Amygdala (tissue), 56 donors: ENCODE measurements at places on chromosomes 7 and 10.

- no peak for DNase-seq
These were observed 51.4 kb upstream of the SCIN start for GRCh38 chr7:12518920-12519681.

GRCh38 chr10:101644002-101644401, 51.0 kb downstream of the FBXW4 start:
- DNase-seq = peak; percentile 33

DNA sequence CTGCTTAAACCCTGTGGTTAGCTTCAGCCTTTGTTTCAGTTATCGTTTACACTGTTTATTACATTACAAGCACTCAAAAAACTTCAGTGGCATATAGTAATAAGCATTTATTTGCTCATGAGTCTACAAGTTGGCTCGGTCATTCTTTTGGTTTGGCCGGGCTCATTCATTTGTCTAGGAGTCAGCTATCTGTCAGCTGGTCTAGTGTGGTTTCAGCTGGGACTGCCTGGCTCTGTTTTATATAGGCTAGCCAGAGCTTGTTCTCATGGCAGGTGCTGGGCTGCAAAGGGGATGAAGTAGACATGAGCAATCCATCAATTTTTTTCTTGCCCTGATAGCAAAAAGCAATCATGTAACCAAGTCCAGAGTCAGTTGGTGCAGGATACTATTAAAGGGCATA, 103.6 kb downstream of the MKLN1 start:
- DNase-seq = peak; percentile 21

DNA sequence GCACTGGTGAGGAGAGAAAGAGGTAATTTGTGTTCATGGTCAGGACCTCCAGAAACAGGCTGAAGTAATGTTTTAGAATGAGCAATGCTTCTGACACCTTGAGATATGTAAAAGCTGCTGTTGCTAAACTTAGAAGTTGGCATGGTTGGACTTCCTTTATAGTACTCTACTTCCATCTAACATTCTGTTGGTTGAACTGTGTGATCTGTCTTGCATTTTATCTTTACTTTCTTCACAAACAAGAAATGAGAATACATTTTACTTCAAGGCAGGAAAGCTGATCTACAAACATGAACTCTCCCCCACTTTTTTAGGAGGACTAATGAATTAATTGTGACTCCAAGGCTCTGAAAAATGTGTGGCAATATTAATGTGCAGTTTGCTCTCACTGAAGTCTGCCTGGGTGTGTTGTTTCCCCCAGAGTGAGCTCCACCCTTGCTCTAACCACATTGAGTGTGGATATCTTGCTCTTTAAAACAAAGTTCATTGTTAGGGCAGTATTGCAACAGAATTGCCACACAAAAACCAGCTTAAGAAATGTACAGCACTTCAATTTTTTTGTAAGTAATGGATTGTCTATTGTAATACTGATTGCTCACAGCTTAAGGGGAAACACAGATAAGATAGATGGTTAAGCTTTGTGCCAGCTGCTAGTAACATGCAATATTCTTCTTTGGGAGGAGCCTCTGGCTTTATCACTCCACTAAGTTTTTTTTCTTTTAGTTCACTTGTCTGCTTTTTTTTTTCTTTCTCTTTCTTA, 69.0 kb downstream of the ADD3 start:
- DNase-seq = no peak

DNA sequence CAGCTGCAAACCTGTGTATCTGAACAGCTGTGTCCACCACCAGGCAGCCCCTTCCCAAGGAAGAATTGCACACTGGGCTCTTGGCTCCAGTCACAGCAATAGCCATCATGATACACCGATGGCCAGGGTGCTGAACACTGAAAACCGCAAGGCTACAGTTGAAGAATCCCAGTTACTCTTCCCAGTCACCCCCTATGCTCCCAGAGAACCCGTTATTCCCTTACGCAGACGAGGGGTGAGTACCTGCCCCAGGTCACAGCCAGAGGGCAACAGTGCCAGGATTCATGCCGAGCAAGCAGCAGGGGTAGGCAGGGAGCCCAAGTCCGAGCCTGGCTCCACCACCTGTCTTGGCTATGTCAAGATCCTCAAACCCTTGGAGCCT, 57.8 kb downstream of the RASGEF1A start:
- DNase-seq = no peak

- no peak for DNase-seq
These were observed 56.2 kb downstream of the SEMA3D start for GRCh38 chr7:85130702-85131101.

GRCh38 chr10:88810196-88810961, 7.8 kb downstream of the LIPM start:
- DNase-seq = no peak

- DNase-seq = no peak
These were observed 111.8 kb upstream of the ZNF438 start for GRCh38 chr10:31143331-31143935.

GRCh38 chr7:151311294-151311864, 30.2 kb upstream of the NUB1 start:
- DNase-seq = no peak

- no peak for DNase-seq
These were observed 1.1 kb upstream of the LARP4B start for GRCh38 chr10:932589-932988.

DNA sequence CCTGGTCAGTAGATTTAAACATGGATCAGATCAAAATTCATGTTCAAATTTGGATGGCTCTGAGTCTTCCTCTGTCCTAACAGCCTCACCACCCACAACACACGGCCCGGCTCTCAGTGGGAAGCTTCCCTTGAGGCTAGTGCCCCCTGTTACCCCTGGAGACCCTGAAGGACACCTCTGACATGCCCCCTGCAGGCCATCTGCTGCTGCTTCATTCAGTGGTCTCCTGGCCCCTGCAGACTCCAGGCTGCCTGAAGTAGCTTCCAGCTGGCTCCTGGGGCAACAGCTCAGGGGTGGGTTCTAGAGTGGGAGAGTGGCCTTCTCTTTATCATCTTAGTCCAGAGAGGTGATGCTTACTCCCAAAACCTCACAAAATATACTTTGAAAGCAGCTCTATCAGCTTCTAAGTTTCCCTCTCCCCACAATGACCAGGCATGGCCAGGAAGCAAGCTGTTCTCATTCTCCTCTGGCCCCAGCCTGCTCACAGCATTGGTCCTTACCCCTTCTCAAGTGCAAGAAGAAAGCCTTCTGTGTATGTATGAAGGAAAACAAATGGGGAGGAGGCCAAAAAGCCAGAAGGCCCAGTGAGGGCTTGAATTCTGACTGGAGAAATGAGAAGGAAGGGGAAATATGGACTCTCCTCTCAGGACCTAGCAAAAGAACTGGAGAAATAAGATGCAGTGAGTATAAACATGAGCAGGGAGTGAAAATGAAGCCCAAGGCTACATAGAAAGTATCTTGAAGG, 189.6 kb upstream of the INHBA start:
- no peak for DNase-seq

GRCh38 chr7:132269718-132270117, 306.6 kb downstream of the PLXNA4 start:
- no peak for DNase-seq

DNA sequence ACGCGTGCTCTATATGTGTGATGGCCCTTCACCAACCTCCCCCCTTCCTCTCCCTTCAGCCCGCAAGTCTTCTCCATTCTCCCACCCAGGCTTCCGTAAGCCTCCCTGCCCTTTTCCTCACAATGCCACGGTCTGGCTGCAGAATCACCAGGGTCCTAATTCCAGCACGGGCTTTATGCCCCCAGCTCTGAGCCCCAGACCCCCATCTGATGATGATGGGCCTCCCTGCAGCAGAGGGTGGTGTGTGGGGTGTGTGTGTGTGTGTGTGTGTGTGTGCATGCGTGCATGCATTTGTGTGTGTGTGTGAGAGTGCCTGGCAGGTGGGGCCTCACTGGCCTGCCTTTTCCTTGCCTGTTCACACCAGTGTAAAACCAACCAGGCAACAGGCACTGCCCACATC, 109.9 kb downstream of the OAT start:
- no peak for DNase-seq

- DNase-seq = no peak
These were observed 90.2 kb downstream of the SH3PXD2A start for GRCh38 chr10:103765168-103765567.

GRCh38 chr10:13502380-13502779, 26.4 kb downstream of the BEND7 start:
- no peak for DNase-seq

- DNase-seq = no peak
These were observed 32.5 kb upstream of the KNDC1 start for GRCh38 chr10:133127291-133128125.

DNA sequence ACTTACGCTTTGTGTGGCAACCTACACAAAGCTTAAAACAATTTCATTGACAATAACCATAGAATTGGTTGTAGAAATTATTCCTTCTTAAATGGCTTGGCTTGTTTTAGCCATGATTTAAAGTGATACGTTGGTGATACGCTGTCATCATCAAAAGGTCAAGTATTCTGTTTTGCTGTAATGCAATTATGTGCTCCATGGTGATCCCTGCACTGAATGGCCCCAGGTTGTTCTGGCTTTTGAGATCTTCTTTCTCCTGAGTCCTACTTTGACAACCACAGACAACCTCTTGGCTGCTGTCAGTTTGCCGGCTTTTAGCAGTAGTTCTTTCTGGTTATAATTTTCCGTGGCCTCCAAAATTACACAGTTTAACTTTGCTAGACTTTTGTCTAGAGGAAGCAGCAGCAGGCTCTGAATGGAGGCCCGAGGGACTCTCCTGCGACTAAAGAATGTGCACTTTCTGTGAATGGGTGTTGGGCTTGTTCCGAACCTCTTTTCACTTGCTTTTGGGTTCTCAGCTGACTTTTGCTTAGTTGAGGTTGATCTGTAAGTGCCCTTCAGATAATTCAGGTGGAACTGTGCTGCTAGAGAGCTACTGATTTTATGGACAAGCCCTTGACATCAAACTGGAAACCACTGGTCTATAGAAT, 104.7 kb downstream of the TMEM178B start:
- DNase-seq = no peak

GRCh38 chr10:56653289-56653688, 292.2 kb upstream of the ZWINT start:
- no peak for DNase-seq

GRCh38 chr10:5692461-5693358, 8.1 kb downstream of the TASOR2 start:
- peak; percentile 33 for DNase-seq

DNA sequence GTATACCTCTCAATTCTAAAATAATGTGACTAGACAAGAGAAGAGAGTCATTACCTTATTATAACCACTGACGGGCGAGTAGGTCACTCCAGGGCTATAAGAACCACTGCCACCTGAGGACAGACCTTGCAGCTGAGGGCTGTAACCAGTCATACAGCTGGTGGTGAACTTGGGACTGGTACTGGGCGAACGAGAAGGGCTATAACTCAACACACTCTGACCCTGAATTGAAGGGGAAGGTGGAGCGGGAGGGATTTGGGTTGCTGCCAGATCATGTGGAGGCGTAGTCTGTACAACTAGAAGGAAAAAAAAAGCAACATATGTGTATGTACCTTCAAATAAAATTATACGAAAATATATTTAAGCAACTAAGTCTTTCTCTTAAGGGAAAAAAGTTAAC, 3.4 kb downstream of the TMEM209 start:
- DNase-seq = no peak

GRCh38 chr10:5981529-5981928, 4.2 kb upstream of the IL15RA start:
- no peak for DNase-seq

- no peak for DNase-seq
These were observed 923.4 kb downstream of the REEP3 start for GRCh38 chr10:64444564-64444963.

GRCh38 chr7:100642534-100642907, 1.2 kb upstream of the TFR2 start:
- DNase-seq = no peak

DNA sequence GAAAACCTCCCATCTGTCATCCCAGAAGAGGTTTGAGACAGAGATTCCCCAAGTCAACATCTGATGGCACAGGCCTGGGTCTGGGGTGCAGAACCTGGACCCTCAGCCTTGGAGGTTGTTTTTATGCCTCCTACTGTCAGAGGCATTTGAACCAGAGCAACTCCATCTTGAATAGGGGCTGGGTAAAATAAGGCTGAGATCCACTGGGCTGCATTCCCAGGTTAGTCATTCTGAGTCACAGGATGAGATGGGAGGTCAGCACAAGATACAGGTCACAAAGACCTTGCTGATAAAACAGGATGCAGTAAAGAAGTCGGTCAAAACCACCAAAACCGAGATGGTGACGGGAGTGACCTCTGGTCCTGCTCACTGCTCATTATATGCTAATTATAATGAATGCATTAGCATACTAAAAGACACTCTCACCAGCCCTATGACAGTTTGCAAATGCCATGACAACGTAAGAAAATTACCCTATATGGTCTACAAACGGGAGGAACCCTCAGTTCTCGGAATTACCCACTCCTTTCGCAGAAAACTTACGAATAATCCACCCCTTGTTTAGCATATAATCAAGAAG, 92.0 kb downstream of the ITGA8 start:
- no peak for DNase-seq

DNA sequence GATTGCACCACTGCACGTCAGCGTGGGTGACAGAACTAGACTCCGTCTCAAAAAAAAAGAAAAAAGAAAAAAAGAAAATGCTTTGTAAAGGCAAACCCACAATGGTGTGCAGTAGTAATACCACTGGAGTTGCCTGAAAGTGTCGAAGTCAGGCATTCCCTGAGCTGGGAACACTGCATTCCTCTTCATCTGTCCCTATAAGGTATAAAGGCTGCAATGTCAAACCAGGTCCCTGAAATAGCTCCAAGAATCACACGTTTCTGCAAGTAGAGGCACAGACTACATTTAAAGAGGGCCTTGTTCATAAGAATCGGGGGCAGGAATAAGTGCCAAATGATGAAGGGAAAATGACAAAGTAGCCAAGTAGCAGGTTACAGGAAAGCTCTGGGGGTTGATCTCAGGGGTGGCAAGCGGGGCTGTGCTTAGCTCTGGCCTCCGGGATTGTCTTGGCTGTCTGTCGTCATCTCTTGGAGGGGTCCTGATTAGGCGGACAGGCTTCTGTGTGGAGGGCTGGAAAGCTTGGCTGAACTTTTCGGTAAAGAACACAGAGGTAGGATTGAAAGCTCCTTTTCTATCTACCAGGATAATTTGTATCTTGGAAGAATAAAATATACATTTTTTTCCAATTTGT, 109.1 kb downstream of the PFKFB3 start:
- no peak for DNase-seq
